ENCODE measurements at places on chromosomes 1 and 21.

GRCh38 chr1:19229229-19229628 lies 19.2 kb upstream of the UBR4 start:
- DNase-seq, result no peak

GRCh38 chr1:226125097-226125630 lies 61.4 kb downstream of the ACBD3 start:
- DNase-seq, result peak; percentile 89

- DNase-seq, result no peak
Measured at GRCh38 chr1:16260814-16261213, 23.8 kb upstream of the CPLANE2 start.

DNA sequence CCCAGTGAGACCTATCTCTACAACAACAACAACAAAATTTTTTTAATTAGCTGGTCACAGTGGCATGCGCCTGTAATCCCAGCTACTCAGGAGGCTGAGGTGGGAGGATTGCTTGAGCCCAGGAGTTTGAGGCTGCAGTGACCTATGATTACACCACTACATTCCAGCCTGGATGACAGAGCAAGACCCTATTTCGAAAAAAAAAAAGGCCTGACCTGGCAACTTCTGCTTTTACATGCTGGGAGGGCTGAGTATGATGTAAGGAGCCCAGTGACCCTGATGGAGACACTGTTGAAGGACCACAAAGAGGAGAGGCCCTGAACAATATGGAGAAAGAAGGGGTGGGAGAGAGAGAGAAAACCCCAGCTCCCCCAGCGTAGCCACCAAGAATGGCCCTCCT lies 9.2 kb upstream of the VPS26C start:
- no peak for DNase-seq

DNA sequence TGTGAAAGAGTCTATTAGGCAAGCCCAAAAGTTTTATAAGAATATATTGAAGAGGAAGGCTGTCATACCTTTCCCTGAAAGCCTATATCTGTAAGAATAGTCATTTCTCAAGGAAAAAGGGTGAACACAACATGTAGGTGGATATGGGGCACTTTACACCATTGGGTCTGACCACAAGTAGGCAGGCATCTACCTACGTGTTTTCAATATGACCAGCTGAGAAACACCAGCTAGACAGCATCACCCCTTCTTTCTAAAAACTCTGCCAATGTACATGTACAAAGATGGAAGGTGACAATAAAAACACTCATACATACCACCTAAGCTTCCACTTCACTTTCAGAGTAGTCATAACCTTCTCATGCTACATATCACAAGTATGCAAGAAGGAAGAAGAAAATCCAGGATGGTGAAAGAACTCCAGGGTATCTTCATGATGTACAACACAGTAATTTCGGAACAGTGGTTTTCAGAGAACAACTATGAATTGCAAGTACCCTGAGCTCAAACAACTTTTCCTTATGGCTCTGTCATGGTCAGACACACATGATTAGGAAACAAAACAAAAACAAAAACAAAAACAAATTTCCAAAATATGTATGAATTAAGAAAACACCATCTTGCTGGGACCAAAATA lies 98.5 kb upstream of the ADGRL2 start:
- no peak for DNase-seq

- DNase-seq, result no peak
Measured at GRCh38 chr1:23344987-23345472, 946 bp upstream of the HNRNPR start.

- no peak for DNase-seq
Measured at GRCh38 chr1:202230939-202231645, 37.5 kb downstream of the LGR6 start.

DNA sequence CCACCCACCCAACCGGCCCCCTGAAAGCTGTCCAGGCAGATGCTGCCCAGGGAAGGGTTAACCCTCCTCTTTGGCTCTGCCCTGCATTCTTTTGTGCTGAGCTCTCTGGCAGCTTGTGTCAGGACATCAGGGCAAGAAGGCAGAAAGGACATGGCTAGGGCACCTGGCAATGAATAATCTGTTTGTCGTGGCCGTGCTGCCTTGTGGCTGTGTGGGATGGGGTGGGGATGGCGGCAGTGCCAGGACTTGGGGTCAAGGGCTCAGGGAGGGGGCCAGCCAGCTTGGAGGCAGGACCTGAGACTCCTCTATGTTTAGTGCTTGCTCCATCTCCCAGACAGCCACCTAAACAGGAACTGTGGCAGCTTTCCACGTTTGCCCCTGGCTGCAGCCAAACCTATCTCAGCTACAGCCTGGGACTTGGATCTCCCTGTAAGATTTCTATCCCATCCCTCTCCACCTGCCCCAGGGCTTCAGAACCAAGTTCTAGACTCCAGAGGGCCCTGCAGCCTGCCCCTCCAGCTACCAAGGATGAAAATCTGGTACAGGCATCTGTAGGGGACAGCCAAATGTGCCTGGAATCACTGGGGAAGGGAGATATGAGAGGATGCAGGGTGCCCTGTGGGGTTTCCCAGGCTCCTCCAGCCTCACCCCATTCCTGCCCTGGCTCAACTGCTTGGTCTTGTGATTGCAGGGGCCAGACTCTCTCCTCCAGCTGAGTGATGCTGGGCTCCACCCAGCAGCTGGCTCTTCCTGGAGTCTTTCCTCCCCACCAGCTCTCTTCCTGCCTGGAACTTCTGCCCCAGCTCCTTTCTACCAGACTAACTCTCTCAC lies 9.6 kb upstream of the GPR37L1 start:
- DNase-seq, result no peak

DNA sequence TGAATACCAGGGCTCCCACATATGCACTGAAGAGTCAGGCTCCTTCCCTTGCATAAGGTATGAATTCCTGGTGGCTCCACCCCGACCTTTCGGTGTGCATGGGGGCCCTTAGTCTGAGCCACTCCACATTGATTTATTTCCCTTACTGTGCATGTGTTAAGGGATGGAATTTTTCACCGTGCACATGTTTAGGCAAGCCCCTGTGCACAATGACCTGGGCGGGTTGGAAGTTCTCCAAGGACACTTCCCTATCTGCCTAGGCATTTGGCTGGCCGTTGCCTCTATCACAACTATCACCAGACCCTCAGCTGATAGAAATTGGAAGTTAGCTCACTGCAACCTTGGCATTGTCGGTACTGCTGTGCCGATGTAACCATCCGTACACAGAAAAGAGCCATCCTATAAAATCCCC lies 9.7 kb downstream of the S100A6 start:
- no peak for DNase-seq

DNA sequence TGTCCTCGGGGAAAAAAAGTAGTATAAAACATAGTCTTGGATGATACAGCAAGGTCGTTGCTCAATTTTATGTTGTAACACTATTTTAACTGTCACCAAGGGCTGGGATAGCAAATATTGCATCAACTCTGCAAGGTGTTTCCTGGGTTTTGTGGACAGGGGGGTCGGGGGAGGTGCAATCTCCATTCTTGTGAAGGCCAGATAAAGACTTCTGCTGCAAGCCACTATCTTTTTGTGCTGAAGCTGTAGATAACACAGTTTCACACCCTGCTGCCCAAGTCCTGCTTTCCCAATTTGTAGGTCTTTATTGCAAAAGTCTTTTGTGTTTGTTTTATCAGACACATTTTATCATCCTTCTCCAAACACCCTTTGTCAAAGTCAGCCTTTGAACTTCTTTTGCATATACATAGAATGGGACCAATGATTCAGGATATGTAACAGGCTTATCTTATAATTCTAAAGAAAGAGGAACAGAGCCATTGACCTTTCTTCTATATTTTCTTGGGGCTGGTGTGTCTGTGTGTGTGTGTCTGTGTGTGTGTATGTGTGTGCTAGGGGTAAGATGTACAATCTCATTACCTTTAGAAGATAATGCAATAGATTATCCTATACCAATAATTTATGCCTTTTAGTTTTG lies 140.6 kb downstream of the RUNX1 start:
- DNase-seq, result no peak

- DNase-seq, result no peak
Measured at GRCh38 chr1:23101887-23102286, 66.8 kb downstream of the LUZP1 start.
